NB4 (cell line): ENCODE measurements at places on chromosomes 5 and 9.

- no peak for DNase-seq
Observed at GRCh38 chr9:106634183-106634582, 228.8 kb upstream of the ZNF462 start.

DNA sequence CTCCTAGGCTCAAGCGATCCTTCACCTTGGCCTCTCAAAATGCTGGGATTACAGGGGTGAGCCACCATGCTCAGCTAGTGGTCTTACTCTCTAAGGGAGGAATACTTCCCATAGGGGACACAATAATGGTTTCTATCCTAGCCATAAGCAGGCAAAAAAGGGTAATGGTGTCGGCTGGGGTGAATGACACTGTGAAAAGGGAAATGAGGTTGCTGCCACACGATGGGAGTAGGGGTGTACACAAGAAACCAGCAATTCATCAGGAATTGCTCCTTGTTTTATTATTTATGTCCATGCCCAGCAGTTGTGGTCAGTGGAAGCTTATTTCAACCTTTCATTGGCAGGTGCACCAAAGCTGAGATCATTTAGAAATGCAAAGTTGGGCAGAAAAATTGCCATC lies 70.3 kb upstream of the ZFR start:
- no peak for DNase-seq

- DNase-seq: no peak
Observed at GRCh38 chr5:63555874-63556273, 406.4 kb downstream of the HTR1A start.

GRCh38 chr9:33117306-33117705 lies 40.8 kb upstream of the SMU1 start:
- no peak for DNase-seq

GRCh38 chr9:7770111-7770510 lies 29.5 kb downstream of the DMAC1 start:
- no peak for DNase-seq

GRCh38 chr5:115463983-115464382 lies 80.6 kb downstream of the FEM1C start:
- DNase-seq: no peak

DNA sequence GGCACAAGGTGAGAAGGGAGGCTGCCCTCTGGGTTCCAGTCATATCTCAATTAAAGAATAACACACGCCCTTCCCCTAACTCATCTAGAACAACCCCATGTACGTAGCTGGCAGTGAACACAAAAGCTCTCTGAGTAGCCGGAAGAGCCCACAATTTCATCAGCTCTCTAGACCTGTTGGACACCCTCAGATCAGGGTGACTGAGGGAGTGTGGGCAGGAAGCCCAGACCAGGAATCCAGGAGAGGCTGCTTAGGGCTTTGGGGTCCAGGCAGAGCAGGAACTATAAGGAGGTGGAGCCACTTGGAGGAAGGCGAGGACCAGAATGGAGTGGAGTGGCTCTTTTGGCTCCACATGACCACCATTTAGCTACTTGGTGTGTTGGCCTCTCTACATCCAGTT lies 237.4 kb downstream of the NR3C1 start:
- DNase-seq: no peak

DNA sequence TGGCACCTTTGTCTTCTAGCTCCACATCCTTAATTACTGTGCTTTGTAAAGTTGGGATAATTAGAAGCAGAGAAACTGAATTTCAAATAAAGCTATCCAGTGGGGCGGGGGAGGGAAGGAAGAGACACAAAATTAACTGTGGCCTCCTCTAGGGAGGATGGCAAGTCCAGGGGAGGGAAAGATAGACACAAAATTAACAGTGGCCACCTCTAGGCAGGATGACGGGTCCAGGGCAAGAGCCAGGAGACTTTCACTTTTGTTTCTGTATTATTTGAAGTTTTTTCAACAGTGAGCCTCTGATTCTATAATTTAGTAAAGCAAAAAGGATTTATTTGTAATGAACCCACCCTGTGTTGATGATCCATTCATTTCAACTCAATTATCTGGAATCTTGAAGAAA lies 335.9 kb downstream of the MSX2 start:
- no peak for DNase-seq

GRCh38 chr5:39714036-39714698 lies 289.4 kb upstream of the DAB2 start:
- peak; percentile 79 for DNase-seq

- no peak for DNase-seq
Observed at GRCh38 chr5:134113363-134113889, 1.1 kb upstream of the TCF7 start.

- DNase-seq: peak; percentile 64
Observed at GRCh38 chr5:14665101-14665822, 744 bp downstream of the OTULIN start.
